ENCODE measurements at places on chromosomes 12 and 14.

- DNase-seq, result no peak
Measured at GRCh38 chr12:43318021-43318420, 234.0 kb downstream of the ADAMTS20 start.

DNA sequence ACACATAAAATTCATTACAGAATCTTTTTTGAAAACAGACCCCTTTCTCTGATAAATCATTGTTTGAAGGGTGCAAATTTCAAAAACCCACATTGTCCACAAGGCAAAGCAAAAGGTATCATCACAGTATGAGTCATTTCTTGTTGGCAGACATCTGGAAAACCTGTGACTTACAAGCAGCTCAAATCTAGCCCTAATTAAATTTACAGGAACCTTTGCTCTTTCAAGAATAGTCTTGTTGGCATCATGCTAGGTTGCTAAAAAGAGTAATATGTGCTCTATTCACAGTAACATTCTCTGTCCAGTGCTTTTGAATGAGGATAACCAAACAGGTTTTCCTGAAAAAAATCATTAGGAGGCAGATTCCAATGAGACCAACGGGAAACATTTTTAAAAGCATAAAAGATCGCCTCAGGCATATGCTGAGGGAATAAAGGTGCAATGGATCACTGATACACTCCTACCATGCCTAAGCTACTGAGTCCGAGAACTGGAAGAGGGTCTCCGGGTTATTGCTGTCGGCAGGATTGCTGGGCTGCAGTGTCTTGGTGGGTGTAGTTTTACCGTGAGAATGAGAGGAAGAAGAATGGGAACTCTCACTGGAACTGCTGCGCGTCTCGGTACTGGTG, 55.5 kb upstream of the TTC7B start:
- DNase-seq, result no peak

- DNase-seq, result no peak
Measured at GRCh38 chr12:54970741-54971140, 13.8 kb downstream of the TESPA1 start.

DNA sequence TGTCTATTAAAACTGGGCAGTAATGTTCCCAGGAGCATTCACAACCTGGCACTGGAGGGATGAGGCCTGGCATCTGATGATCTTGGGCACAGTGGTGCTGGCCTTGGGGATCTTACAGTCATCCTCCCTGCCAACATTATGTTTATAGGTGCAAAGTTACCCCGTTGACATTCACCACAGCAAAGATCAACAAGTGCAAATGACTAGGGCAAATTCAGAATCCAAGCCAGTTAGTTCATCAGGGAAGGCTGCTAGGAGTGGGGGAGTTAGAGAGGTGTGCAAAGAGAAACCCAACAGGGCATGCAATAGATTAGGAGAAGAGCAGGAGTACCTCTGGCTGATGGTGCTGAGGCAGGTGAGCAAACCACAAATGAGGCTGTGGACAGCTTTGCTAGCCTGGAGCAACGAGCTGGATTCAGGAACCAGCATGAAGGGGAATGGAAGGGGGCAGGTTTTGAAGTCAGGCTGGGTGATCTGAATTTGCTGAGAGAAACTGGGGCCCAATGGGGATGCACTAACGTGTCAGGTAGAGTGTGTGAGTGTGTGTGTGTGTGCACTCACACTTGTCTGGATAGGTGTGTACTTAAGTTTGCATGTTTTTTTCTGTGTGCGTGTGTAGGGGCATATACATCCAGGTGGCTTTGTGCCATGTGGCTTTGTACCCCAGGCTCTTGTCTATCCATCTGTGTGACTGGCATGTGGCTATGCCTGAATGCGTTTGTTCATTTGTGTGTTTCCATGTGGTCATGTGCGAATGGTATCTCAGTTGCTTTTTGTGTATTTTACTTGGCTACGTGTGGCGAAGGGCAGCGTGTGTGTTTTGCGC, 1.6 kb downstream of the CISTR start:
- no peak for DNase-seq

DNA sequence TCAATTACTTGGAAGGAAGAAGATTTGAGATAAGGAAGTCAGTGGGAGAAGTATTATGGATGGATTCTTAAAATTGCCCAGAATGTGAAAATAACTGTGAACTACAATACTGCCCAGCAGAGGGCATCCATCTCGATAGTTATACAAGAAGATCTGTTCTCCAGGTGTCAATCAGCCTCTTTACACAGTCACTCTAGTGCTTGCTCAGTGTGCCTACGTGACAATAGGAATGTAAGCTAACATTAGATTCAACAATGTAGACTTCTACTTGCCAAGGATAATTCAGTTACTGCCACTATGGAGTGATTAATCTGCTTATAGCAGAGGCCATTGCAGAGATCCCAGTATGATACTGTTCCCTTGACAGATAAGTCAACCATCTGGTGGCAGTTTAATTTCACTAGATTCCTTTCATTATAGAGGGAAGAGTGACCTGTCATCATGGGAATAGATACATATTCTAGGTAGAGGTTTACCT, 10.6 kb upstream of the MAP4K5 start:
- peak; percentile 54 for DNase-seq

DNA sequence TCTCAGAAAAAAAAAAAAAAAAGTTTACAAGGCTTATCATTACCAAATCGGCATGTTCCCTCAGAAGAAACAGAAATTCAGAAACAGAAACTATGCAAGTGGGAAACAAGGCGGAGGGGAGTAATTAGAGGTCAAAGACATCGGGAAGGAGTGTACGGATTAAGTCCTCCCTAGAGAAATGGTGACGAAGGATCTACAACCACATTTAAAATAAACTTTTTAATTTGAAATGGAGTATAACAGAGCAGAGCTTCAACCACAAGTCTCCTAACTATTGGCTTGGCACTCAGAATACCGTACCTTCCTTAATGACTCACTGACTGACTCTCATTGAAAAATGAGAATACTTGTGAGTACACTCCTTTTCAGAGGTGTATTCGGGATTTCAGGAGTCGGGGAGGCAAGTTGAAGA, 908 bp downstream of the ENTPD5 start:
- DNase-seq, result peak; percentile 15

DNA sequence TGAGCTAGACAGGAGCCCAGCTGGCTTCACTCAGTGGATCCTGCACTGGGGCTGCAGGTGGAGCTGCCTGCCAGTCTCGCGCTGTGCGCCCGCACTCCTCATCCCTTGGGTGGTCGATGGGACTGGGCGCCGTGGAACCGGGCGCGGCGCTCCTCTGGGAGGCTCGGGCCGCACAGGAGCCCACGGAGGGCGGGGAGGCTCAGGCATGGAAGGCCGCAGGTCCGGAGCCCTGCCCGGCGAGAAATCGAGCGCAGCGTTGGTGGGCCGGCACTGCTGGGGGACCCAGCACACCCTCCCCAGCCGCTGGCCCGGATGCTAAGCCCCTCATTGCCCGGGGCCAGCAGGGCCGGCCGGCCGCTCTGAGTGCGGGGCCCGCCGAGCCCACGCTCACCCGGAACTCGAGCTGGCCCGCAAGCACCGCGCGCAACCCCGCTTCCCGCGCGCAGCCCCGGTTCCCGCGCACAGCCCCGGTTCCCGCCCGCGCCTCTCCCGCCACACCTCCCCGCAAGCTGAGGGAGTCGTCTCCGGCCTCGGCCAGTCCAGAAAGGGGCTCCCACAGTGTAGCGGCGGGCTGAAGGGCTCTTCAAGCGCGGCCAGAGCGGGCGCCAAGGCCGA, 1130.5 kb upstream of the FLRT2 start:
- DNase-seq, result no peak

DNA sequence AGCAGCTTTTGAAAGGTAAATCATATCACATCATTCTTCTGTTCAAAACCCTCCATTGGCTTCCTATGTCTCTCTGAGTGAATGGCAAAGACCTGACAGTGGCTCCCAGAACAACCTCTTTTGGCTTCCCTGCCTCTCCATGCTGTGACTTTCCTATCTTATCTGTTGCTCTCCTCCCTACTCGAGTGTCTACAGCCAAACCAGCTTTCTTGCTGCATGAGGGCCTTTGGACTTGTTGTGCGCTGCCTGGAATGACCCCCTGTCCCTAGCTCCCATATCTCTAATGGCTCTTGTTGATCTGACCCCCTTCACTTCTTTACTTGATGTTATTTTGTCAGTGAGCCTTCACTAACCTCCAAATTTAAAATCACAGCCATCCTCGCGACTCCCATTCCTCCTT, 2.5 kb downstream of the SYNE2 start:
- DNase-seq, result no peak

GRCh38 chr12:57205931-57206330, 10.7 kb upstream of the NXPH4 start:
- no peak for DNase-seq

DNA sequence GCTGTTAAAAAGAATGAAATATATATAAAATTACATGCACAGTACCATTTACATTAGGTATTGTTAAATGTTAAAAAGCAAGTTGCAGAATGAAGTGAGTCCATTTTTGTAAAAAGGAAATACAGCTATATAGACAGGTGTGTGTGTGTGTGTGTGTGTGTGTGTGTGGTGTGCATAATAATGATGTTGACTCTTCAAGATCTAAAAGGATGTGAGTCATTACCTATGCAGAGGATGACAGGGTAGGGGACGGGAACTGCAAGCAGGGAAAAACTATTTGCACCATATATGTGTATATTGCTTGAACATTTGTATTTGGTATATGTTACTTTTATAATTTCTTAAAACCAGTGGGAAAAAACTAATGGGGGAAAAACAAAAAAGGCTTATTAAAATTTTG, 3.1 kb downstream of the C14orf39 start:
- no peak for DNase-seq

GRCh38 chr12:95790033-95790916, at the start of gene NTN4:
NTN4 (minus strand) TSS chr12:95790764; CDS start chr12:95790309, 455 bp downstream.
- peak; percentile 38 for DNase-seq

GRCh38 chr14:100571837-100572236, 15.4 kb downstream of the BEGAIN start:
- DNase-seq, result no peak

GRCh38 chr14:100775831-100776591, 49.3 kb downstream of the DLK1 start:
- no peak for DNase-seq

- no peak for DNase-seq
Measured at GRCh38 chr14:103206836-103207387, 83.7 kb downstream of the TNFAIP2 start.

GRCh38 chr12:2732290-2732689, 62.5 kb upstream of the FKBP4 start:
- no peak for DNase-seq

All from germinal center (tissue), 1 donor.